Stimulated activated CD4-positive, alpha-beta T cell treated with anti-CD3 and anti-CD28 coated beads, Interleukin-1b, Interleukin-23, amount 100 ng/mL, for 1 hour (primary cell): ENCODE measurements at places on chromosomes 2 and 18.

DNA sequence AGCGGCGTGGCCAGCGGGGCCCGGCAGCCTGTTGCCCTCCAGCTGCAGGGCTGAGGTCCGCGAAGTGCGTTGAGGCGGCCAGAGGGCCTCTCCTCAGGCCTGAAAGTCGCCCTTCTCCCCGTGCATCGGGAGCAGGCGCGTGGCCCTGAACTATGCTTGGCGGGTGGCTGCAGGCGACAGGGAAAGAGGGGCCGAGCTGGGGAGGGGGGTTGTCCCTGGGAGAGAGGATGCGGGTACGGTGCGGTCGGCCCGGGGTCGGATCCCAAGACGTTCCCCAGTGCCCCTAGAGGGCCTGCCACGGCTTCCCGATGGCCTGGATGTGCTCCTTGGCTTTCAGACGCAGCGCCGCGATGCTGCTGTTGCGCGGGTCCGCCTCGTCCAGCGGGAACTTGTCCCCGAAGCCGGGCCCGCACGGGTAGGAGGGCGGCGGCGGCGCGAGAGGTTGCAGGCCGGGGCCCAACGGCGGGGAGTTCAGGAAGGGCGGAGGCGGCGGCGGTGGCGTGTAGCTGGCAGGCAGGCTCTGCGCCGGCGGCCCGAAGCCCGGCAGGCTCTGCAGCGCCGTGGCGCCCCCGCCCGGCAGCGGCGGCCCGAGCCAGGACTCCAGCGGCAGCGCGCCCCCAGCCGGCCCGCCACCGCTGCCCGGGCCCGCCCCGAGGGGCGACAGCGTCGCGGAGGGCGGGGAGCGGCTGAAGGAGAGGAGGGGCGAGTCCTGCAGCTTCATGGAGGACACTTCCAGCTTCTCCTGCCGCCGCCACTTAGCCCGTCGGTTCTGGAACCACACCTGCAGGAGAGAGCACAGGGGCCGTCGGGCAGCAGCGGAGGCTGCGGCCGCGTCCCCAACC, 4.3 kb downstream of the RAX start:
- no peak for DNase-seq

DNA sequence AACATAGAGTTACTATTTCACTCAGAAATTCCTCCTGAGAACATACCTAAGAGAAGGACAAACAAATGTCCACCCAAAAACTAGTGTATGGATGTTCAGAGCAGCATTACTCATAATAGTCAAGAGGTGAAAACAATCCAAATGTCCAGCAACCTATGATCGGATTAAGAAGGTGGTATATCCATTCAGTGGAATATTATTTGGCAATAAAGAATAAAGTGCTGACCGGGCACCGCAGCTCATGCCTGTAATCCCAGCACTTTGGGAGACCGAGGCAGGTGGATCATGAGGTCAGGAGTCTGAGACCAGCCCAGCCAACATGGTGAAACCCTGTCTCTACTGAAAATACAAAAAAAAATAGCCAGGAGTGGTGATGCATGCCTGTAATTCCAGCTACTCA, 182.8 kb upstream of the AGAP1 start:
- DNase-seq = no peak

DNA sequence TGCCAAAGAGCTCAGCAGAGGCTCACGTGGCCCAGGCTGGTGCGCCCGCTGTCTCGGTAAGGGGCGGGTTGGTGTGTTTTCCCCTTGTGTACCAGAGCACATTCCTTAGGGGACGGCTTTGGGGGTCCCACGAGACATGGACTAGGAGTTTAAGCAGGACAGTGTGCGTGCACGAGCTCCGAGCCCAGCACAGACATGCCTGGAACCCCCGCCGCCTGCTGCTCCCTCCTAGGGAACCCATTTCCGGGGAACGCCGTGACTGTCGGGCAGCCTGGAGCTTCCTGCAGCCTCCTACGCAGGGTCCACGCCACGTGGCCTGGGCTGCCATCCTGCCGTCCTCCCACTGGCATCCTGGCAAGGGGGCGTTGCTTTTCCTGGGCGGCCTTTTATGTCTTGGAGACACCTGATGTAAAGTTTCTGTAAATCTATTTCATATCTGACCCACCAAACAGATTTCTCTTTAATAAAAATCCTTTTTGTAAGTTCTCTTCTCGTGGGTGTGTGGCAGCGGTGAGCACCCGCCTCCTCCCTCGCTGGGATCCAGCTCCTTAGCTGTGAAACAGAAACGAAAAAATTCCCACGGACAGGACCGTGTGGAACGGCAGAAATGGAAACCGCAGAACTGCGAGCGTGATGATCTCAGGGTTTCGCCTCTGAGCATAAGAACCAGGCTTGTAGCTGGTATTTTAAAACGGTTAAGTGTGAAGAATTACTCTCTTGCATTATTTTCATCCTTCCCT, 43.5 kb upstream of the KCNG2 start:
- DNase-seq = no peak

DNA sequence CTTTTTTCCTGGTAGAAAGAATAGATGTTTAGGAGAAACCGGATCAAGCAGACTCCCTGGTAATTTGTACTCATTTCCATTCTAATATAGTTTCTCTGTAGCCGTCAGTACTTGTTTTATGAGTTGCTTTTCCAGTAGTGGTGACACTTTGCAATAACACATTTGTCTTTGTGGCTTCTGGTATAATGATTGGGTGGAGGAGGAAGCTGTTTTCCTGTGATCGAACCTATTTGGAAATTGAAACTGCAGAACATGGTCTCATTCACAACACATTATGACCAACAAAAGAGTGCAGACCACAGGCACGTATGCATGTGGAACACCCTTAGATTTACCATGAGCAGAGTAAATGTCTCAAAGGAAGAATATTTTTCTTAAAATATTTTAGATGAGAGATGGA, 7.6 kb upstream of the SERPINB12 start:
- DNase-seq = no peak

DNA sequence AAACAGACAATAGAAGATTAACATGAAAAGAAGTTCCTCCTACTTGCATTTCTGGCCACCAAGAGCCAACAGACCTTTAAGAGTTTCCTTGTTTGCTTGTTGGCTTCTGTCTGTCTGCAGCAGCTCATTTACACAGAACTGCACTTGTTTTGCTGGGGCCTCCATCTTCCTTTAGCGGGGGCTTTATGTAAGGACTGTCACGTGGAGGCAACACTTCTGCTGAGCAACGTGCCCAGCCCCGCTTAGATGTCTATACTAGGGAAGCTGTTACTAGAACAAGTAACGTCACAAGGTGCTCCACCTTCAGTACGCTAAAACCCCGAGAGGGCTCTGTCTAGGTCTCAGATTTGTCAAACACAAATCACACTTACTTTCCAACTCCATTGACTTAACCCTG, 104.3 kb upstream of the PXDN start:
- no peak for DNase-seq

- DNase-seq = no peak
Observed at GRCh38 chr2:65367524-65367923, 64.9 kb downstream of the SPRED2 start.

- DNase-seq = no peak
Observed at GRCh38 chr18:62586781-62587487, 64.1 kb downstream of the ZCCHC2 start.

DNA sequence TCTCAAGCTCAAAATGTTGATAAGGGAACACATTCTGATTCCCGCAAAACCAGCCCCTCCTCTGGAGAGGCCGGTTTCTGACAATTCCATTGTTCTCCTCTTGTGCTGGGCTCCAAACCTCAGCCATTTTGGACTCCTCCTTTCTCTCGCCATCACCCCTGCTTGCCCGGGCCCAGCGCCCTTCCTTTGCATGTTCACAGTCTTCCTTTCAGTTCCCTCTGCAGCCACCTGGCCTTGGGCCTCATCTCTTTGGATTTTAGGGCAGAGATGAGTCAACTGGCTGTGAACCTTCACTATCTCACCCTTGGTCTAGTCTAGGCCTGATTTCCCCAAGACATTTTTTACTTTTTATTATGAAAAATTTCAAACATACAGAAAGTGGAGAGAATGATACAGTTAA, 155.9 kb upstream of the MAP3K20 start:
- no peak for DNase-seq

DNA sequence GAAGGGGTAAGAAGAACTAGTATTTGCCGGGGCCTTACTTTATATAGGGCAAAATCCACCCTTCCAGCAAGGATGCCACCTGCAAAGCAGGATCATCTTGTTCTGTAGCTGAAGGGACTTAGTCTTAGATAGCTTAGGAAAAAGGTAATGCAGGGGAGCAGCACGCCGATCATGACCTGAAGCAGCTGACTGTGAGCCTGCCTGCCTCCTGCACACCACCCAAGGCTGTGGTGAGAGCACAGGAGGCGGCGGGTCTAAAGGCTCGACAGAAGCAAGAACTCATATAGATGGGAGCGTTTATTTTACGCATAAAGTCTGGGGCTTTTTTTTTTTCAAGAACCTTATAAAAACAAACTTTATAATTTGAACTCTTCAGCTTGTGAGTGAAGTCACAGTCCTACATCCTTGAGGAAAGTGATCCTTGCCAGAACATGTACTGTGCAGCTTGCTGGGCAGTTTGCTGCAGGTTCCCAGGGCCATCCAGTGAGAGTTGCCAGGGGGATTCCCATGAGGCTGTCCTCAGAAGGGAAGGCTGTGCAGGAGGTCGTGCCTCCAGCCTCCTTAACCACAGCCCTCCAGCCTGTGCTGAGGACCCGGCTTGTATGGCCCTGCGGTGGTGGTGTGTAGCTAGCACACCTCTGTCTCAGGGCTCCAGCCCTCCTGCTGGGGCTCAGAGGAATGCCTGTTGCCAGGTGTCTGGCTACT, 92.1 kb downstream of the RNF144A start:
- DNase-seq = no peak

DNA sequence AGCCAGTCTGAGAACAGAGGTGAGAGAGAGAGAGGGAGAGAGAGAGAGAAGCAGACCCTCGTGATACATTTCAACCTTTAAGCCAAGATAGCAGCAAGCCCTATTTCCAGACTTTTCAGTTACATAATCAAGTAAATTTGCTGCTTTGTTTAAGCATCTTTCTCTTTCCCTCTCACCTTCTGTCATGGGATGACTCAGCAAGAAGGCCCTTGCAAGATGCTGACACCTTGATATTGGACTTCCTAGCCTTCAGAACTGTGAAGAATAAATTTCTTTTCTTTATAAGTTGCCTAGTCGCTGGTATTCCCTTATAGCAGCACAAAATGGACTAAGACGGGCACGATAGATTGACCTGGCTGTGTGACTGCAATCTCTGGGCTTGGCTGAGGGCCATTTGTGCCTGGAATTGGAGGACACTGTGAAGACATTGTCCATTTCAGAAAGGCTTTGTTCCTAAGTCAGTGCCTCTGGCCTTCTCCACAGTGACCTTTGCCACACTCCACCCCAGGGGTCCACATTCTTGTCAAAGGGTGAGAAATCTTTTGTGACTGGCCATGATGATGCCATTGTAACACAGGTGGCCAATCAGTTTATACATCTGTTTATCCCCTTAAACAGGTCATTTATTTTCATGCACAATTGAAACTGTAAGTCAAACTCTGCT, 51.3 kb upstream of the ITSN2 start:
- DNase-seq = no peak

DNA sequence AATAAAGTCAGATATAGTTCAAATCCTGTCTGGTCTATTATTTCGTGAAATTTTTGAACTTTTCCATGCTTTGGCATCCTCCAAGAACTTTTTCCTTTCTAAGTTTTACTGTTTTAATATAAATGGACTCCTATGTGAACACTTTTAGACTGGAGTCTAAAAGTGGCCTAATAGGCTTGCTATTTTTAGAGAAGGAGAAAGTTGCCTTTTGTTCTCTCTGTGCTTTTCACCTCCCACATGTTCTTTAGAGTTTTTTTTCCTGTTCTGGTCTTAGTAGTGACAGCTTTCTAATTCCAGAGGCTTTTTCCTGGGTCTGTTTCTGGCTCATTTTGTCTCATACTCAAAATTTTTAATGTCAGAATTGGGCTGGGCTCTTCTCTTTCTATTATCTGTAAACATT, 72.2 kb downstream of the ADAM23 start:
- no peak for DNase-seq

- DNase-seq = no peak
Observed at GRCh38 chr2:239305222-239305575, 95.6 kb downstream of the HDAC4 start.

DNA sequence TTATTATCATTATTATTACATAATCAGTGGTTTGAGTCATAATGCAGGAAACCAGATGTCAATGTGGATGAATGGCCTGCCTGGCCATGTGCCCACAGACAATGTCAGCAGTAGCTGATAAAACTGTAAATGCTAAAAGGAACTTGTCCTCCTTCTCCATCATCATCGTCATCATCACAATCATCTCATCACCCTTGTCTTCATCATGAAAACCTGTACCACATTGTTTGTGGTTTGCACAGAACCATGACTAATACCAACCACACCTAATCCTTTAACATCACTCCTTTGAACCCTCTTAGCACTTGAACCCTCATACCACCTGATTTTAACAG, 96.0 kb downstream of the HNMT start:
- no peak for DNase-seq

DNA sequence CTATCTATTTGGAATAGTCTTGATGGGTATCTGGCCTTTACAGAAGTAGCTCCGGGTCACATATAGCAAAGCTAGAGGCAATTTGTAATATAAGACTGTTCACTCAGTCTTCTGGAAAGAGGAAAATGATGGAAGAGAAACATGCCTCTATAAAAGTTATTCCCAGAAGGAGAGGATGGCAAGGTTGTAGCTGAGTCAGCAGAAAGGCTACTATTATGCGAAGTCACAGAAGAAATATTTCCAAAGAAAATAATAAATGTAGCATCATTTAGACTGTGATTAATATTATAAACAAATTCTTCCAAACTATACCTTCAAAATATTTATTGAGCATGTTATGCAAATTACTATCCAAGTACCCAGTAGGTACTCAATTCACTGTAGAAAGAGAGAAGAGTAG, 1027.7 kb upstream of the TMEFF2 start:
- DNase-seq = no peak

- no peak for DNase-seq
Observed at GRCh38 chr18:55272510-55273243, 313.4 kb upstream of the CCDC68 start.

- DNase-seq = no peak
Observed at GRCh38 chr2:163205589-163206254, 367.2 kb upstream of the KCNH7 start.

DNA sequence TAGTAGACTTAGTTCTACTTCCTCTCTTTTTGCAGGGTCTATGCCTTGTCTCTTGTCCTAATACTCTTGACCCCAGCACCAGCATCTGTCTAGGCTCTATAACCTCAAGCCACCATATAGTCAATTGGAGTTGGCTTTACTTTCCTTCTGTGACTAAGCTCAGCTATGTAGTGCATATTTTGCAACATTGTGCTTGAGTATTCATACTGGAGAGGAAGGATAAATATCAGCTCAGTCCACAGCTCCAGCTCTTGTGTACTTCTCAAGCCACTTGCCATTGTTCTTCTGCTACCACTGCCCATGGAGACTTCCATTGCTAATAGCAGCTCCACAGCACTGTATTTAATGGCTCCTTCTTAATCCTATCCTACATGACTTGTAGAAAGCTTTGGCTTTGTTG, 35.5 kb upstream of the CD28 start:
- no peak for DNase-seq

GRCh38 chr2:73933194-73933593, 6.5 kb downstream of the DGUOK start:
- DNase-seq = no peak

GRCh38 chr2:47264143-47264542, 109.0 kb upstream of the STPG4 start:
- no peak for DNase-seq

- DNase-seq = no peak
Observed at GRCh38 chr2:160751021-160751420, 257.4 kb upstream of the RBMS1 start.
